ENCODE measurements at places on chromosomes 4 and X.
A peak's percentile ranks its signal among the peaks of the same experiment; 100 is the strongest.

GRCh38 chr4:106601519-106601918, 232.9 kb upstream of the GIMD1 start:
- no peak for DNase-seq

DNA sequence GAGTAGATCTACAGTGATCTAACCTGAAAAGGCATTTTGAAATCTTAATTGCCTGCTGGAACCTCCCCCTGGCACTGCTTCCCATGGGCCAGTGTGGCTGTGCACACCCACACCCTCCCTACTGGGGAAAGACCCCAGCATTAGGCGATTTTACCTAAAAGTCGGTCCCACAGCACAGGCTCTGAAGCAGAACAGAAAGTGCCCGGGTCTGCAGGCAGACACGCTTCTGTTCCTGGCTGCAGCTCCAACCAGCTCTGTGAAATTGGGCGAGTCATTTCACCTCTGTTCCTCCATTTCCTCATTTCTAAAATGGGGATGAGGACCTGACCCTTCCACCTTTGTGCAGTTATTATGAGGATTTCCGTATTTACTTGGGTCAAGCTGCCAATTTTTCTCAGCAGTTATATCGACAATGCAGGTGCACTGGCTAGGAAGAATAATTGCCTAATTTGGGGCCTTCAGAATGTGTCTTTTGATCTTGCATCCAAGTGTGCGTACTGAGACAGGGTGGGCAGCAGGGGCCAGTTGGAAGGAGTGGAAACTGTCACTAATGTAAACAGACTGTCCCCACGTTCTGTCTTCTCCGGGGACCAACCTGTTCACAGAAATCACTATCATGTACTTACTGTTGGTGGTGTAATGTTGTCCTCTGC, 7.1 kb downstream of the KLF3 start:
- no peak for DNase-seq

DNA sequence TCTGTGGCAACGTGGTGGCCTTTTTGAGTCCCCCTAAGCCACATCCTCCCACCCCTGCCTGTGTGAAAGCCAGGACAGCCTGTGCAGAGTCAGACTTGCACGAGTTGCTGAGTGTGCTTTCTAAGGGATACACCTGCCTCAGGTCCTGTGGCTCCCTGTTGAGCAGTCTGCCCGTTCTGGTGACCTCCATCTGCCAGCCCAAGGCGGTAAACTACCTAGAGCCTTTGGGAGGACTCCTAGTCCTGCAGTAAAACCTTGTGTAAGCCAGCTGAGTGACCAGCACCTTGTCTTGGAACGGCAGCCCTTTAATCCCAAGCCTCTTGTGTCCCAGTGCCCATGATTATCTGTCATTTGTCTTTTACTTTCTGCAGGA, 69.3 kb downstream of the NBDY start:
- DNase-seq = no peak

DNA sequence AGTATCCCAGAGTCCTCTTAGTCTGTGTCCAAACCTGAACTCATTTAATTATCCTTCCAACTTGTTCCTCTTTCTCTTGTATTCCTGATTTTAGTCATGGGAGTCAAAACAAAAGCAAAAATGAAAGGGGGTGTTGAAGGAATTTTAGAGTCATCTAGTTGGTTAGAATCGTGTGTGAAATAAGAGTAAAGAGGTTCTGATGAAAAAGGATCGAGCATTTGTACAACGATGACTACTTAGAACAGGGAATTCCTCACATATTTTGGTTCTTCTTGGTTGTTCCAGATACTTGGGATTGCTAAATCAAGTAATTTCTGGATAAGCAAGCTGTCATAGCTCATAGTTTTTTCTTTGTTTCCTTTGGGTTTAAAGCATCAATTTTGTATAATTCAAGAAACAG, 194.4 kb downstream of the BCOR start:
- DNase-seq = no peak

GRCh38 chrX:150365051-150365989, 2.2 kb downstream of the MAMLD1 start:
- peak; percentile 67 for DNase-seq

- DNase-seq = no peak
These were observed 470.2 kb downstream of the SPRY1 start for GRCh38 chr4:123866796-123867195.

GRCh38 chr4:24570172-24570571, 14.2 kb downstream of the DHX15 start:
- DNase-seq = no peak

DNA sequence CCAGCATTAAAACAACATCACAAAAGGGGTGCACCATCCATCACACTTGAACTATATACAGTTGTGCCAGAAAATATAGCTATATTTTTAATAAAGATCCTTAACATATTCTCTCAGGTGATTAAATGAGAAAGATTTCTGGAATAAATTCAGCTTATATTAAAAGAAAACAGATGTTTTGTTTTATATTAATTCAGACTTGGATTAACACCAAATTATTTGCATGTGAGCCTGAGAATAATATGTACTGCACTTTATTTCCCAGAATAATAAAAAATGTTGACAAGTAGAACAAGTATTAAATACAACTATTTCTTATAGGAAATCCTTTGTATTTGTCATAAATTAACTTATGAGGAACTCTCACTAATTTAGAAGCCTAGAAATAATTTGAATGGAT, 1467.4 kb downstream of the RAPGEF2 start:
- DNase-seq = no peak

GRCh38 chr4:139732991-139733570, 67.5 kb downstream of the MGST2 start:
- DNase-seq = no peak

- no peak for DNase-seq
These were observed 109.0 kb downstream of the RPS6KA6 start for GRCh38 chrX:84078991-84079390.

GRCh38 chrX:117969328-117969727, 147.3 kb downstream of the KLHL13 start:
- DNase-seq = no peak

DNA sequence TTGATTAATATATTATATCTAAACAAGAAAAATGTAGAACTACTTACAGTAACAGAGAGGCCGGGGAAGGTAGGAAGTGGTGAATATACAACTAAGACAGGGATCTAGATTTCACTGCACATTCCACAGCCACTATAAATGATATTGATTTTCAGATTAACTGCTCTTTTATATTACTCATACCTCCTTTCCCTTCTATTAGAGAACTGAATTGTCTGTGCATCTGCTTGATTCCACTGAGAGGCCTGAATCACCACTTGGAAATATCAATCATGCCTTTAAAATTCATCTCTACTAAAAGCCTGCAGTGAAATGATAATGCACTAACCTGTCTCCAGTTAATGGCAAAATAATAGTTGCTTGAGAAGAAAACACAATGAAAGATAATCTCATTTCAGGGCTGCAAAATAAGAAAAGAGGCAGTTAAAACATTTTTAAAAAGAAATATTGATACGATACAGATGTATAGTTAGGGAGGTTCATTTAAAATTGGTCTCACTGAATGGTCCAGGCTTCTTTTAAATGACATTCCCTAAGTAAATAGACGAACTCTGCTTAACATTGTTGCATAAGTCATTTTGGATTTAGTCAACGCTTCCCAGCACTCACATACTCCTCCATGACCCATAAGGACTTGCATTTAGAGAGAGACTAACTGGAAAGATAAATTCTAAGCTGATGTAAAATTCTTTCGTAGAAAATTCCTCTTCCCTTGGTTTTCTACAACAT, 3.8 kb downstream of the ANTXR2 start:
- DNase-seq = no peak

- DNase-seq = no peak
These were observed 155.1 kb downstream of the ZNF518B start for GRCh38 chr4:10302096-10302495.

- no peak for DNase-seq
These were observed 75.9 kb downstream of the C4orf51 start for GRCh38 chr4:145755802-145756201.

DNA sequence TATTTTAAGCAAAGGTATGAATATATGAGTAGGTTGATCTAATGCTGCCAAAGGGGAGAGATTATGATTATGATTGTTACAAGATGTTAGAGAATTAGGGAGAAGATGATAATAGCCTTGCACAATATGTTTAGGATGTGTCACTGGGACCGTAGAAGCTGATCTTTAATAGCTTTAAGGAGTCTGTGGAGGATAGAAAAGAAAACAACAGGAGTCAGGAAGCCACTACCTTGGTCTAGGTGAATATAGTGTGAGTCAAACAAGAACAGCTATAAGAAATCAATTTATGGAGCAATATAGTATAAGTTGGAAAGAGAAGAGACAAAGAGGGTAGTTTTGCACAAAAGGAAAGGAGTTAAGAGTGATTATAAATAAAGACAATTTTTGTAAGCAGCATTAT, 232.7 kb downstream of the FSTL5 start:
- DNase-seq = no peak

GRCh38 chr4:7800410-7800809, 139.3 kb downstream of the AFAP1 start:
- DNase-seq = no peak

DNA sequence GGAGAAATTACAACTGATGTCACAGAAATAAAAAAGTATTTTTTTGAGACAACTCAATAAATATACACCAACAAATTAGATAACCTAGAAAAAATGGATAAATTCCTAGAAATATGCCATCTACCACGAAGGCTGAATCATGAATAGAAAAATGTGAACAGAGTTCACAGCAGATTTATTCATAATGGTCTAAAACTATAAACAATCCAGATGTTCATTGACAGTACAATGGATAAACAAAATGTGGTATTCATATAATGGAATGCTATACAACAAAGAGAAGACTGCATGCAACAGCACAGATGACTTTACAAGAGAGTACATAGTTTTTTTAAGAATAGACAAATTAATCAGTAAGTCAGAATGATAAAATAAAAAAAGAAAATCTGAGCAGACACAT, 55.2 kb downstream of the CLOCK start:
- DNase-seq = no peak

GRCh38 chrX:129980001-129980401, 2.4 kb upstream of the BCORL1 start:
- DNase-seq = no peak

DNA sequence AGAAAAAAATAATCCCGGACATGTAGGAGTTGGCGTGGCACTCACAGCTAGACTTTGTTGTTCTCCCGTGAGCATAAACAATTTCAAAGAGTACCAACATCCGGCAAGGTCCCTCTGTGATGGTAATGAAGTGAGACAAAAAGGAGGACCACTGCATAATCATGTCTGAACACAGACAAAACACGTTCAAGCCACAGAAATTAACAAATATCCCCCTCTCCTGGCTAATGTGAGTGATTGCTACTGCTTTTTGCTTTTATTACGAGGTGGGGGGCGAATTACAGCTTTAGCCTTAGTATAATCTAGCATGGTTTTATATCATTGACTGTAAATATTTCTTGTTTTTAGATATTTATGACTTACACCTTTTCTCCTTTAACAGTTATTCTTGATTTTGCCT, 118.5 kb downstream of the PLS3 start:
- no peak for DNase-seq

- no peak for DNase-seq
These were observed 41.8 kb upstream of the WDR1 start for GRCh38 chr4:10158333-10158942.

DNA sequence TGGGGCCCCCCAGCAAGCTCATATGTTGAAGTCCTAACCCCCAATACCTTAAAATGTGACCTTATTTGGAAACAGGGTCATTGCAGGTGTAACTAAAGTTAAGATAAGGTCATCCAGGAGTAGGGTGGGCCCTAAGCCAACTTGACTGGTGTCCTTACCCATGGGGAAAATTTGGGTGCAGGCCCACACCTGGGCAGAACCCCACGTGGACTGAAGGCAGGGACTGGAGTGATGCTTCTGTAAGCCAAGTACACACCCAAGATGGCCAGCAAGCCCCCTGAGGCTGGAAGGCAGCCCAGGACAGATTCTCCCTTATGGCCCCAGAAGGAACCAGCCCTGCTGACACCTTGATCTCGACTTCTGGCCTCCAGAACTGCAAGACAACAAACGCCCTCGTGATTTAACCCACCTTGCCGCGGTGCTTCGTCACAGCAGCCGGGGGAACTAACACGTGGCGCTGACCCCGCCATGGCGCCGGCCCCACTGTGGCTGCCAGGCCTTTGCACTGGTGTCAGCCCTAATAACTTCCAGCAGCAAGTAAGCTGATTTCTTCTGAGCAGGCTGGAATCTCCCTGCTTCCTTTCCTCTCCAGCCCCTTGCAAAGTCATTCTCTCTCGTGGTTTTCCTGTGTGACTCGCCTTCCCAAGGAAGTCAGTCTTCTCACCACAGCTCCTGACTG, 23.2 kb upstream of the MXD4 start:
- DNase-seq = no peak

DNA sequence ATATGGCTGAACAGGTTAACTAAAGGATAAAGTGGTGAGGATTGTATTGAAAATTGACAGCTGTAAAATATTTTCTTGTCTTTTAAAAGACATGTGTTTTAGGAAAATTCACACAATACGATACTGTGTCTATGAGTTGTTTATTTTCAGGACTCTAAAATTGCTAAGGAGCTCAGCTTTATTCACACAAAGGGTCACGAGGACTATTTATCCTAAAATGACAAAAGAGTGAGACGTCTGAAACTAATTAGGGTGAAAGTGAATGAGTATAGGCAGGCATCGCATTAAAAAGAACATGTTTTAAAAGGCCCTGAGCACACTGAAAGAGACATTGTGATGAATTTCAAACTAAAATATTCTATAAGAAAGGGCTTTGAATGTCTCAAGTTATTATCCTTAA, 304.7 kb downstream of the SH2D1A start:
- DNase-seq = no peak

DNA sequence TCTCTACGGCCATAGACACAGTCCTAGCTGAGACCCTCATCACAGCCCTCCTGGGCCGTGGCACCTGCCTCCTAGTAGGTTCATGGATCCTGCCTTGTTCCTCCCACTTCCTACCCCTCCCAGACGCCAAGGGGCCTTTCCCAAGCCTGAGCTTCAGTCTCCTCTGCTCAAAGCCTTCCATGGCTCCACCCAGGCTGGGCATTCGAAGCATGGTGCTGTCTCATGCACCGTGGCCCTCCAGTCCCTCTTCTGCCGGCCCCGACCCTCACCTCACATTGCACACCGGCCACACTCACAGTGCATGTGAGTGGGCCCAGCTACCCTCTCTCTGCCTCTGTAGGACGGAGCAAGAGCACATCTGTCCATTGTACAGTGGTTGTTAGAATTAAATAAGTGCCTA, 21.7 kb upstream of the KIAA0232 start:
- no peak for DNase-seq

GRCh38 chr4:100288161-100288560, 97.9 kb upstream of the DDIT4L start:
- DNase-seq = no peak

GRCh38 chr4:183396227-183396637, 48.2 kb upstream of the CDKN2AIP start:
- DNase-seq = peak; percentile 5

DNA sequence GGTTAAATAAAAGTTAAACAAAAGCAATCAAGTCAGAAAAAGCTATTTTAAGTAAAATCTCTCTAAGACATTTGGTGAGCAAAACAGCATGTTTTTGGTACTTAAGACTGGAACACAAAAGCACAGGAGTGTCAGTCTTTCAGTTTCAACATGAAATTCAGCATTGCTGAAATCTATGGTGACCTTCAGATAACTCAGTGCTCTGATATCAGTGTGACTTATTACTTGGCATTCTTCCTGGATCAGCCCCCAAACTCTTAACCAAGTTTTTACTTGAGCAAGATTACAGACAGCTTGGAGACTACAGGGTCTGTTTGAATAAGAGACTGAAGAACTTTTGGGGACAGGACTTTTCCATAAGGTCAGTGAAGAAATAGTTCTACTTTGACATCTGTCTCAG, 437.2 kb downstream of the RAPGEF2 start:
- no peak for DNase-seq

All from CD4-positive, alpha-beta T cell treated with Interleukin-2 at 100 ng/mL for 4 hours (primary cell).